Kidney epithelial cell (primary cell): ENCODE measurements at places on chromosomes 1 and 21. TPM values are rescaled to one million over a fixed set of nuclear protein-coding genes. Genes with fewer than 3 reads are reported as not detected.

Gene GUCA2A
- total RNA-seq, result not detected in 2 replicates

Gene ACKR1
- not detected in 2 replicates for total RNA-seq

Gene KRTAP21-2
- total RNA-seq, result not detected in 2 replicates

Gene CLCC1
- total RNA-seq, result 14.2 and 31.5 TPM in 2 replicates

Gene AGL
- 12.7 and 15.4 TPM in 2 replicates for total RNA-seq

Gene IL10
- total RNA-seq, result not detected in 2 replicates

Gene ZBED6
- 9.1 and 15.5 TPM in 2 replicates for total RNA-seq

Gene CFHR5
- not detected in 2 replicates for total RNA-seq

Gene NBPF19
- total RNA-seq, result 14.9 and 17.5 TPM in 2 replicates

Gene NAXE
- total RNA-seq, result 83.8 and 115 TPM in 2 replicates

Gene BMP8A
- 0.58 and 1.7 TPM in 2 replicates for total RNA-seq

Gene BMP8B
- 2.8 and 4.3 TPM in 2 replicates for total RNA-seq

Gene SAMD11
- total RNA-seq, result 2.3 TPM in 2 replicates

Gene KLHDC7A
- 1.8 and 2.4 TPM in 2 replicates for total RNA-seq

Gene KLHDC8A
- total RNA-seq, result 6.7 and 16.5 TPM in 2 replicates

Gene NCDN
- total RNA-seq, result 24.5 and 30.0 TPM in 2 replicates

Gene ALPL
- 5.1 and 7.3 TPM in 2 replicates for total RNA-seq

Gene CR1L
- not detected in 2 replicates for total RNA-seq

Gene SYCP1
- 0.07 and 0.17 TPM in 2 replicates for total RNA-seq

Gene RIIAD1
- total RNA-seq, result not detected in 2 replicates

Gene PARK7
- 183 and 228 TPM in 2 replicates for total RNA-seq

Gene MPZ
- 0.14 and 0.54 TPM in 2 replicates for total RNA-seq

Gene LIPI
- total RNA-seq, result not detected in 2 replicates

Gene TSPEAR
- total RNA-seq, result not detected in 2 replicates

Gene SH2D2A
- 2.3 and 4.9 TPM in 2 replicates for total RNA-seq

Gene DNTTIP2
- total RNA-seq, result 46.5 and 48.2 TPM in 2 replicates

Gene ANGPTL3
- total RNA-seq, result not detected in 2 replicates

Gene ASAP3
- 17.7 and 27.1 TPM in 2 replicates for total RNA-seq

Gene KRTAP7-1
- not detected in 2 replicates for total RNA-seq

Gene SH3GLB1
- 25.1 and 39.6 TPM in 2 replicates for total RNA-seq

Gene PTGS2
- 2.8 and 5.4 TPM in 2 replicates for total RNA-seq

Gene FCRL3
- not detected in 2 replicates for total RNA-seq

Gene TESK2
- 2.1 and 2.5 TPM in 2 replicates for total RNA-seq

Gene AMPD1
- 0.07 TPM in 1 of 2 replicates, not detected in the other for total RNA-seq

Gene VSIG8
- total RNA-seq, result 0.07 TPM in 1 of 2 replicates, not detected in the other

Gene FAM167B
- 2.7 TPM in 1 of 2 replicates, not detected in the other for total RNA-seq

Gene CCDC190
- not detected in 2 replicates for total RNA-seq

Gene PADI3
- 0.04 TPM in 1 of 2 replicates, not detected in the other for total RNA-seq

Gene KRTAP12-2
- total RNA-seq, result not detected in 2 replicates

Gene OR2T11
- not detected in 2 replicates for total RNA-seq

Gene LMX1A
- total RNA-seq, result not detected in 2 replicates

Gene SPATA46
- not detected in 2 replicates for total RNA-seq

Gene CDK11A
- total RNA-seq, result 14.2 and 14.9 TPM in 2 replicates

Gene SNX27
- total RNA-seq, result 18.1 and 18.8 TPM in 2 replicates

Gene CHI3L2
- total RNA-seq, result 3.2 and 7.5 TPM in 2 replicates

Gene RPE65
- total RNA-seq, result not detected in 2 replicates

Gene PRAMEF5
- total RNA-seq, result not detected in 2 replicates

Gene TMEM82
- not detected in 2 replicates for total RNA-seq

Gene OR2L2
- total RNA-seq, result not detected in 2 replicates

Gene TAS1R3
- total RNA-seq, result 0.08 and 1.0 TPM in 2 replicates
